ENCODE measurements at places on chromosomes 3 and 15.

DNA sequence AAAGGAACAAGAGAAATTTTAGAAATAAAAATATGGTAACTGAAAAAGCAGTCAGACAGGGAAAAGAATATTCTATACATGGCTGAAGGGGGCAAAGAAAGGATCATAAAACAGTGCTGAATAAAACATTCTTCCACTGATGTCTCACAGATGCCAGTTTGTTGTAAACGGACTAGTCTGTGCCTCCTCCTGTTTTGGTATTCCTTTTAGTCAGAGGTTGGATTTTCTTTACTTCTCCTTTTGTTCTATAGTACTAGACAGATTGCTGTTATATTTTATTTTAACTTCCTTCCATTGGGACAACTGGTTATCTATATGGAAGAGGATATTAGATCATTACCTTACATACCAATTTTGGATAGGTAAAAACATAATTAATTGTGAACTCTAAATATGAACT is 16.0 kb upstream of the GNB5 start:
- DNase-seq = no peak

DNA sequence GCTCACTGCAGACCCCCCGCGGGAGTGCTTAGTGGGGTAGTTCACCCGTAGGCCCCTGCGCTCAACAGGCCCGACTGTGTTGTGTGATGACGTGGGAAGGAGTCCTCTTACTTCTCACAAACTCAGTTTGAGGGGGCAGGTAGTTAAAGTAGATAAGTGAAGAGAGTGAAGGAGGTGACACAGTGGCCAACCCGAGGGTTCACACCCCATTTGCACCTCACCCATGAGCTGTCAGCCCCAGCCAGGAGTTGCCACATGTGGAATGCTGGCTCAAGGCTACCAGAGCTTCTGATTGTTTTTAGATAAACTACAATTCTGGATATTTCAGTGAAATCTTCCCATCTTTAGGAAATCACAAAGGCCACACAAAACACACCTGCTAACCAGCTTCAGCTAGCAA is 64.1 kb upstream of the ABHD17C start:
- no peak for DNase-seq

DNA sequence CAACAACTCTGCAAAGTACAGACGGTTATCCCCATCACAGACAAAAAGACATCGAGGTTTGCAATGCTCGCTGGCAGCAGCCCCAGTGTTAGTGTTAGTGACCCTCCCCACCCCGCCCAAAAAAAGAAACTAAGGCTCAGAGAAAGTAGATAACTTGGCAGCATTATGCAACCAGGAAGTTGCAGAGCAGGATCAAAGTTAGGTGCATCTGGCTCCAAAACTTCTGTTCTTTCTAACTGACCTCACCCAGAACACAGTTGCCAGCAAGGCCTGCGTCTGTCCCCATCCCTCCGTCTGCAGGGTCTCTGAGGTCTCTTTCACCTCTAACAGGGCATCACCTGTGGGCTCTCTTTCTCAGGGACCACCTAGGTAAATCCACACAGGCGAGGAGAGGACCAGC is 51.5 kb downstream of the BDH1 start:
- no peak for DNase-seq

DNA sequence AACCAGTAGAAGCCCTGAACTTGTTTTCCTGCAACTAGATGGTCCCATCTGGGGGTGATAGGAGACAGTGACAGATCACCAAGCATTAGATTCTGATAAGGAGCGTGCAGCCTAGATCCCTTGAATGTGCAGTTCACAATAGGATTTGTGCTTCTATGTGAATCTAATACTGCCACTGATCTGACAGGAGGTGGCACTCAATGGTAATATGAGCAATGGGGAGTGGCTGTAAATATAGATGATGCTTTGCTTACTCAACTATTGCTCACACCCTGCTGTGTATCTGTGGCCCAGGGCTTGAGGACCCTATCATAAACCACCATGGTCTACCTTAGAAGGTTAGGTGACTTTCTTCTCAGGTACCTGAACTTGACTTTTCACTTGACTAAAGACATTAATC is 417.1 kb upstream of the ARHGEF26 start:
- DNase-seq = no peak

DNA sequence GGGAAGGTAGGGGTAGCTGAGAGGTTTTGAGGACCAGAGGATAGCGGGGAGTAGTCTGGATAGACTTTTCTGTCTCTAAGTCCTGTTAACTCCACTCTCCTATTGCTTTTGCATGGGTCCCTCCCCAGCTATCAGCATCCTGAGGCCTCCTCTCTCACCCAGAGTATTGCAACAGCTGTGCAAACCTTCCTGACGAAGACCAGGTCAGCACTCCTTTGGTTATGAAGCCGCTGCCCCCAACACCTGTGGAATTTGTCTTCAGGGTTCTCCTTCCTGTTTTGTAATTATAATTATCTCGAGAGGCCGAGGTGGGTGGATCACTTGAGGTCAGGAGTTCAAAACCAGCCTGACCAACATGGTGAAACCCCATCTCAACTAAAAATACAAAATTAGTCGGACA is 24.8 kb downstream of the TYRO3 start:
- no peak for DNase-seq

GRCh38 chr15:35252351-35252865 is 167.3 kb upstream of the NANOGP8 start:
- no peak for DNase-seq

- DNase-seq = no peak
Measured at GRCh38 chr15:67825881-67826716, 790 bp downstream of the SKOR1 start.

GRCh38 chr3:134464064-134464688 is 21.6 kb downstream of the ANAPC13 start:
- no peak for DNase-seq

All from stimulated activated CD4-positive, alpha-beta T cell treated with anti-CD3 and anti-CD28 coated beads, Interleukin-15, amount 100 ng/mL, for 1 hour (primary cell).